Femur (tissue), 1 donor: ENCODE measurements at places on chromosomes 6 and 20.

- no peak for DNase-seq
Measured at GRCh38 chr20:25258476-25258805, 10.6 kb downstream of the PYGB start.

DNA sequence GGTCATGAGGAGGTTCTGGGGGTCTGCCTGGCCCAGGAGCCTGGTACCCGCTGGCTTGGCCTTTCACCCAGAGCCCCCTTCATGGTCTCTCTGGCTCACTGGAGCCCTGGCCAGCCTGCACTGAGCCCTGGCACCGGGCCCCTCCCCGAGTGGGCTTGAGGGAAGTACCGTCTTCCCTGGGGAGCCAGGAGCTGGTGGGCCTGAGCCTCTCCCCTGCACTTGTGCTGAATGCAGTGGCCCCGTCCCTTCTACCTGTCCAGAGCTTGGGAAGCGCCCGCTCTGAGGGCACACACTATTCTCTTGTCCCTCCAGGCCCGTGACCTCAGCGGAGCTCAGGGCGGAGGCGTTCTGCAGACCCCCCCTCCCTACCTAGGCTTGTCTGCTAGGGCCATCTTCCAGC is 62.2 kb downstream of the TCP11 start:
- no peak for DNase-seq

DNA sequence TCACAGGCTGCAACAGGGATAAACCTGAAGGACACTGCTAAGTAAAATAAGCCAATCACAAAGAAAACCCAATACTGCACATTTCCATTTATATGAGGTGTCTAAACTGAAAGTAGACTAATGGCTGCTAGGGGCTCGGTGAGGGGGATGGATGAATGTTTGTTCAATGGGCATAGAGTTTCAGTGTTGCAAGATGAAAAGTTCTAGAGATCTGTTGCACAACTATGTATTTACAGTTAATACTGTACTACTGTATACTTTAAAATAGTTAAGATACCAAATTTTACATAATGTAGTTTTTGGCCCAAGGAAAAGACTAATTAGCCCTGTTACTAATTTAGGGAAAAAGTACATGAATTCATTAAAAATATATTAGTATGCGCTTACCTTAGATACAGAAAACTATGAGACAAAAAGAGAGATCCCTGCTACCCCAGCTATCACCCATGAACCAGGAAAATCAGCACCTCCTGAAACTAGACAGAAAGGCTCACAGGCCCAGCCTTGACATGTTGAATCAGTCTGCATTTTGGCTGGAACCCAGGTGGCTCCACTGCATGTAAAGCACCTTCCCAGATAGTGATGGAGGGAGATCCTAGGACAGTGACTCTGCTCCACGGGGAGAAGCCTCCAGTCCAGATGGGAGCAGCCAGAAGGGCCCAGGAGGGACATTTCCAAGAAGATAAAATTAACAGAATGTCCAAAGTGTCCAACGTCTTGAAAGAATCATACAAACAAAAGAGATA is 16.1 kb downstream of the HLA-F start:
- DNase-seq: no peak

GRCh38 chr6:125793280-125793679 is 2.5 kb downstream of the NCOA7 start:
- DNase-seq: no peak

GRCh38 chr20:61875221-61875885 is 190.3 kb downstream of the TAF4 start:
- DNase-seq: no peak

GRCh38 chr6:161372422-161372793 is 98.5 kb upstream of the AGPAT4 start:
- DNase-seq: no peak

GRCh38 chr6:105596284-105596755 is 193.4 kb upstream of the PREP start:
- DNase-seq: no peak
